ENCODE measurements at places on chromosomes 4 and X.

DNA sequence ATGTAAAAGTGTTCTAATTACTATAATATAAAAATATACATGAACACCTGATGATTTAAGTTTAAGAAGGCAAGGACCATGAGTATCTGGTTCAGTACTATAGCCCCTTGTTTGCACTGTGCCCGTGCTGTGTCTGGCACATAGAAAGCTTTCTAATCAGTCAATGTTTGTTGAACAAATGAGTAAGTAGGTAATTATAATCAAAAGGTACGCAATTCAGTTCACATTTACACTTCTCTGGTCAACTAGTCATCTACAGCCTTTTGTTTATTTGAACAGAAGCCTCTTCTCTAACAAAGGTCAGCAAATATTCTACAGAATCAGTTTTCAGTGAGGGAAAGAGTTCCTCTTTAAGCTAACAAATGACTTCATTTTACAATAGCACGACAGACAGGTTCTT lies 523.3 kb downstream of the SMARCA1 start:
- no peak for DNase-seq

DNA sequence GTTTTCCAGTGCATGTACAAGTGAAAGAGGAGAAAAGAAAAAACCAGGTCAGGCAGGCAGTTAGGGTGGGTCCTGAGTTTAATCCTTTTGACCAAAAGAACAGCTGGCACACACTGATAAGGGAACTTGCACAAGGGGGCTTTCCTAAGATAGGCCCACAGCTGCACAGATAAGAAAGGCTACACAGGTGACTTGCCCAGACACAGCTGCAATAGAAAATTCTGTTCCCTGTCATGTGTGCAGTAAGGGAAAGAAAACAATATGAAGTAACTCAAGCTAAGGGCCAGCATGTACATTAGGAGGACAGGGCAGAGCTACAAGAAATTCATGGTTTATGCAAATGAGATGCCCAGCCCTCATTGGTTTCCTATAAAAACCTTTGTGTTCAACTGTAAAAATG lies 32.9 kb downstream of the LUZP4 start:
- DNase-seq, result no peak

DNA sequence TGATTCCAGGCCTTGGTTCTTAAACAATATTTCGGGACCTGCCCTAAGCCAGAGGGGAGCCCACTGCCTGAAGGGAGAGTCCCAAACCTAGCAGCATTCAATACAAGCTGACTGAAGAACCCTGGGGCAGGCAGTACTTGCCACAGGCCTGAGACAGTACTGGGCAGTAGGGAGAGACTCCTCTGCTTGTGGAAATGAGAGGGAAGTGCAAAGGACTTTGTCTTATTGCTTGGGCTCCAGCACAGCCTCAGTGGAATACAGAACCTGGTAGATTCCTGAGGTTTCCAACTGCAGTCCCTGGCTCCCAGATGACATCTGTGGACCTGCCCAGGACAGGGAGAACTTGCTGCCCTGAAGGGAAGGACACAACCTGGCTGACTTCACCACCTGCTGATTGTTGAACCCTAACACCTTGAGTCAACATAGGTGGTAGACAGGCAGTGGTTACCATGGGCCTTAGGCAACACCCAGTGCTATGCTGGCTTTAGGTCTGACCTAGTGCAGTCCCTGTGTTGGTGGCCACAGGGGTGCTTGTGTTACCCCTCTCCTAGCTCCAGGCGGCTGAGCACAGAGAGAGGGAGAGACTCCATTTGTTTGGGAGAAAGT lies 20.3 kb upstream of the ABCG2 start:
- DNase-seq, result no peak

DNA sequence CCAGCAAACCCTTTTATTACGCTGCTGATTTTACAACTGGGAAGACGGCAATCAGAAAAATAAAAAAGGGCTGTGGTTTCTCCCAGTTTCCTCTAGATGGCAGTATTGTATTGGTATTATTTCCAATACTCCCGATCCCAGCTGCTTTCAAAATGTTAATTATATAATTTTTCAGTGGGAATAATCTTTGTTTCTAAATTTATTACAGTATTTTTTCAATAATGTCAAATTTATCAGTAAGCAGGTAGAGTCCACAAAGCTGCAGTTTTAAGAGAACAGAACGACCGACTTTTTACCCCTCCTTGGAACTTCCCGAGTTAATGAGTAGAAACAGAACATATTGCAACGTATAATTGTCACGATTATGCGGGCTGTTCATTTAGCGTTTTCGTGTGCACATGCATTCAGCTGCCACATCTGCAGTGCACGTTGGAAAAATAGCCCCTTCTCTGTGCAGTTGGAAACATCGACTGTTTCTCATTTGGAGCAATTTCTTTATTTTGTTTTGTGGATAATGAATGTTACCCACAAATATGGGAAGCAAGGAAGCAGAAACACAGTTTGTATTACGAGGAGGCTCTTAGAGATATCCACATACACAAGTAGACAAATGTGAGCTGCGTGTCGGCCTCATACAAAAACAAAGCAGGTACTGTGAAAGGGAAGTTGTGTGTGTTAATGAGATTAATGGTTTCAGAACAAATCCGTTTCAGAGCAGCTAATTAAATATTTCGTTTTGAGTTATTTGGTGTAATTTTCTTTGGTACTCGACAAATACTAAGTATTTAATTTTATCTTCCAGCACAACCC lies 188.0 kb downstream of the STIM2 start:
- peak; percentile 30 for DNase-seq

DNA sequence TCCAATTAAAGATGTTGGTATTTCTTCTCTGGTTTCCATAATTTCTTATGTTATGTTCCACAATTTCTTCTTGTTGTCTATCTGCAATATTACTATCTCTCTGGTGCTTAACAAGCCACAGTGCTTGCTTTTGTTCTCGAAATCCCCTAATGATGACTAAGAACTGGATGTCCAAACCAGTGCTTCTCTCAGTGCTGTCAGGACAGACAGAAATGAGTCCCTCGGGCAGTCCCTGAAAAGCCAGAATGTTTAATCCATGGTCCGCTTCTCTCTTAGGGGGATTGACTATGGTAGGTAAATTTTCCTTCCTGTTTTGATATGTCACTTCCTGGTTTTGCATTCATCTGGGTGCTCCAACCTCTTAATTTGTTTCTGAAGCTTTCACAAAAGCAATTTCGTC lies 321.6 kb upstream of the PCDH10 start:
- DNase-seq, result no peak

DNA sequence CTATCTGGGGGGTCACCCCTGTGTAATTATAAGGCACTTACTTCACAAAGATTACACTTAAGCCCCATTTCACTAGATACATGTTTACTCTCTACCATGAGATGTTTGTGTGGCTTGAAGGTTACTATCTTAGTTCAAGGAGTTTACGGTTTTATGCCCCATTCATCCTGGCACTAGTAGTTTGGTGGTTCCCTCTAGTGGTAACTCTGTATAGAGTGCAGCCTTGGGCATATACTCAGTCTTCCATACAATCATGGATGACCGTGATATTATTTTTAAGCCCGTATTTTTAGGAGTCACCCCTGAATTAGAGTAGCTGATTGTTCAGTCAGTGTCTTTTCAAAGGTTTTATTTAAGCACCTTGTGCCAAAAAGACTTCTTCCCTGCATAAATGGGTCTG lies 109.9 kb upstream of the FAM47C start:
- peak; percentile 4 for DNase-seq

DNA sequence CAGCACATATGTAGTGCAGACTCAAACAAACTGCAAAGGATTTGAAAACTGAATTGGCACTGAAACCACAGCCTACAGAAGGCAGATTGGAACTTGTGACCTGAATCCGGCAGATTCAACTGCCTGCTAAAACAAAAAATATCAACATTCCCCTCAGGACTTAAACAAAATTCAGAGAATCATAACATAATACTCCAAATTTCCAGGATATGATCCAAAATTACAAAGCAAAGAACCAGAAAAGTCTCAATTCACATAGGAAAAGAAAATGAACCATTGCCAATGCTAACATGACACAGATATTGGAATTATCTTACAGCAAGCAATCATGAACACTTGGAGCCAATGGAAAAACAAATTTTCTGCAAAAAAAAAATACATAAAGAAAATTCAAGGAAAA lies 250.4 kb downstream of the PRDM5 start:
- no peak for DNase-seq

GRCh38 chr4:37568489-37568888 lies 117.7 kb downstream of the RELL1 start:
- DNase-seq, result no peak

DNA sequence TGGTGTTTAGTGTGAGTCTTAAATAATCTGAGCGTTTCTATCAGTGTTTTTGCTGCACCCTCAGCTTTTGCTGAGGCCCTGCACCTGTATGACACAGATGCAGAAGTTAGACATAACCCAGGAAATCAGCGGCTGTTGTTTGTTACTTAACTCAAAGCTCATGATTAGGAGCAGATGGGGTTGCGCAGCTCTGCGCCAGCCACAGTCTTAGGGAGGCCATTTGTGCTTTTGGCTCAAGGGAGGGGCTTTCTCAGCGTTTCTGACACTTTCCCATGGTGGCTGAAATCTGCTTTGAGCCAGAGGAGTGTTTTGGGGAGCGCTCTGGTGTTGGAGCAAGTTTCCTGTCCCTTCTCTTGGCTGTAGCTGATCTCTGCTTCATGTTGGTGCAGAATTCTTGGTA lies 433.8 kb downstream of the NAF1 start:
- no peak for DNase-seq

DNA sequence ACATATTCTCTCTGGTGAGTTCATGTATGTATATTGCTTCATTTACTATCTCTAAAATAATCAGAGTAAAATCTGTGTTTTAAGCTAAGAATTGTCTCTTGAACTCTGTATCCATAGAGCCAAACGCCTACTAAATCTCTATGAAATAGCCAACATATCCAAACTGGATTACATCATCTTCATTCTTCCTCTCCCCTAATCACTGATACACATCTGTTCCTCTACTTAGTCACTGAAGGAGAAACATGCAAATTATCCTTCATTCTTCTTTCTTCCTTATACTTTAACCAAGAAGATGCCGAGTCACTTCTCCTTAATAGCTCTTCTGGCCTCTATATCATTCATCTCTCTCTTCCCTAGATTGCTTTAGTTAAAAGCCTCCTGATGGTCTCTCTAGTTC lies 630.4 kb upstream of the FTHL17 start:
- no peak for DNase-seq

DNA sequence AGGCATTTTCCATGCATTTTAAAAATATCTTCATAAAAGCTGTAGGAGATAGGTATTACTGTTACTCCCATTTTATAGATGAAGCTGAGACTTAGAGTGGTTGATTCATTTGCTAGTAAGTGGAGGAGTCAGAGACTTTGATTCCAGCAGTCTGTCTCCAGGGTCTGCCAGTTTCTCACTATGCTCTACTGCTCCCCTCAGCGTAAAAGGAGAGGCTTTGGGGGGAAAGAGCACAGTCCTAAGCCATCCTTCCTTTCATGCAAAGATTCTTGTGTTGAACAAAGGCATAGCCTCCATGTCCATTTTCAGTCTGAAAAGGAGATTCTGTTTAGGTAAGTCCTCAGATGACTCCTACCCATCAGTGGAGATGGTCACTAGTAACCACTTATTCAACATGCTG lies 117.7 kb upstream of the TMEM150C start:
- no peak for DNase-seq

Measured in ACHN (cell line).